Muscle of back (tissue), 13 donors: ENCODE measurements at places on chromosomes 2 and 18. TPM values are rescaled to one million over a fixed set of nuclear protein-coding genes. Genes with fewer than 3 reads are reported as not detected.

DNA sequence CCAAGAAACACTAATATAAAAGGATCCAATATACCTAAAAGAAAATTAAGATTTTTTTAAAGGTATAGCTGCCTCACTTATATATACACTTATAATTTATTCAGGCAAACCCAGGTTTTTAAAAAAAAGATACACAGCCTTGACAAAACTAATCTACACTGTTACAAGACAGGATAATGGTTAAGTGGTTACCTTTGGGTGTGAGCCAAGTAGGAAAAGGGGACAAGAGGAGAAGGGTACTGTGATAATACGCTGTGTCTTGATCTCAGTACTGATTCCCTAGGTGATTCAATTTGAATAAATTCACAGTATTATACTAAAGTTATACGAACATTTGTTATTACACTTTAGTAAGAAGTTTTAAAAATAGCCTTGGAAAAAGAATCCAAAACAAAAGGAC, 30.6 kb downstream of the KLHL41 start:
- DNase-seq, result no peak

The SLC9A2 gene
- 3.3 TPM for polyA plus RNA-seq

The ATF2 gene
- polyA plus RNA-seq, result 40.9 TPM

- peak; percentile 61 for DNase-seq
Measured at GRCh38 chr2:234395891-234396420, 100.9 kb downstream of the ARL4C start.

- no peak for DNase-seq
Measured at GRCh38 chr2:217396165-217396564, 536.3 kb upstream of the TNP1 start.

DNA sequence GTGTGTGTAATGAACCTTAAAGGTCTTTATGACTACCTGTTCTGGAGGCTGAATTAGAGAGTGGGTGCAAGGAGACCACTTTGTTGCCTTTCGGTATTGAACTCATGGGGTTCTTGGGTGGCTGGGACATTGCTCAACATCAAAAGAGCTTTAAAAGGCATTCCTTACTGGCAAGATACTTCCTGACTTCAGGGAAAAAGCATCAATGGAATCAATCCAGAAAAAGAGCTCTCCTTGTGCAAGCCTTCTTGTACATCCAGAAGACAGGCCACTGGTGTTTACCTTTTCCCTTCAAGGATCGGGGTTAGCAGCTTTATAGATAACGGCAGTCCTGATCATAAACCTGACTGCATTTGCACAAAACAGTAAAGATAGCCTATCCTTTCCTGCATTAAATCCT, 9.5 kb downstream of the PNO1 start:
- no peak for DNase-seq

DNA sequence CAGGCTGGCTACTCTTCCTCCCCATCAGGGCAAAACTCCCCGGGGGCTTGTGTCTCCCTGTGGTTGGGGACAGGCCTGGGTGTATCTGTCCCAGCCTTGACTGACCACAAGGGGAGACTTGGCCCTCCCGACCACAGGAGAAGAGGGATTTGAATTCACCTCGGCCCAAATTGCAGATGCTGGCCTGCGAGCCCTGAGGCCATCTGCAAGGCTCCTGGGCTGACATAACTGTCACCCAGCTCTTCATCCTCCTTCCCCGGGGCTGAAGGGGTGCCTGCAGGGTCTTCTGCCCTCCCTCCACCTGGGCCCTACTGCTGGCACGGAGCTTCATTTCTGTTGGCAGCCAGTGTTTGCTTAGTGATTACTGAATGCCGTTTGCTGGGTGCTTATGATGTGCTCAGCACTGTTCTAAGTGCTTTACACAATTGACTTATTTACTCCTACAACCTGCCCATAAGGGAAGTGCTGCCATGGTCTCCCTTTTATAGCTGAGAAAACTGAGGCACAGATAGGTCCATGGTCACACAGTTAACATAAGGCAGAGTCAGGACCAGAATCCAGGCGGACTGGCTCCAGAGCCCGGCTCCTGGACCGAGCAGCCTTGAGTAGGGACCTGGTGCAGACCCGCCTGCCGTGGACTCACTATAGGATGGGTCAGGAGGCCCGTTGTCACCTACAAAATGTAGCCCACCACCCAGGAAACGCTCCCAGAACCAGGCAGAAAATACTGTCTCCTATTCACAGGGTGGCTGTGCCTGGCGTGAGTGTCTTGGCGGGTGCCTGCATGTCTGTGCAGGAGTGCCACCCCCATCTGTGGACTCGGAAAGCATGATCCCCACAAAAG, 18.9 kb downstream of the STEAP3 start:
- DNase-seq, result no peak

The GLI2 gene
- 8.1 TPM for polyA plus RNA-seq

The MTIF2 gene
- 20.5 TPM for polyA plus RNA-seq
